ENCODE measurements at places on chromosomes 5 and 9.

- DNase-seq, result no peak
Observed at GRCh38 chr5:144103611-144104485, 66.6 kb downstream of the YIPF5 start.

DNA sequence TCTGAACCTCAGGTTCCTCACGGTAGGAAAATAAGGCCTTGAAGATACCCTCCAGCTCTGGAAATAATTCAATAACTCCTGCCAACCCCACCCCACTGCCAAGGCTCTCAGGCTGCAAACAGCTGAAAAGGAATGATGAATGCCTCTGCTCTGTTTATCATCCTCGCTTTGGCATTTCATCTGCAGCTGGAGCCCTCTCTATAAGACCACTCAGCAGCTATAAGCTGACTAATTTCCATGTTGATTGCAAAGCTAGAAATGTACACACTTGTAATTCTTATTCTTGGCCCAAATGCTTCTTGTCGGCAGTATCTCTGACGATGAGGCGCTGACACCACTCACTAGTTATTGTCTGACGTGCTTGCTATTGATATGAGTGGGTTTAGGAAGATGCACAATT lies 408.4 kb upstream of the NMUR2 start:
- DNase-seq, result no peak

- no peak for DNase-seq
Observed at GRCh38 chr5:446883-447263, 3.9 kb downstream of the EXOC3 start.

DNA sequence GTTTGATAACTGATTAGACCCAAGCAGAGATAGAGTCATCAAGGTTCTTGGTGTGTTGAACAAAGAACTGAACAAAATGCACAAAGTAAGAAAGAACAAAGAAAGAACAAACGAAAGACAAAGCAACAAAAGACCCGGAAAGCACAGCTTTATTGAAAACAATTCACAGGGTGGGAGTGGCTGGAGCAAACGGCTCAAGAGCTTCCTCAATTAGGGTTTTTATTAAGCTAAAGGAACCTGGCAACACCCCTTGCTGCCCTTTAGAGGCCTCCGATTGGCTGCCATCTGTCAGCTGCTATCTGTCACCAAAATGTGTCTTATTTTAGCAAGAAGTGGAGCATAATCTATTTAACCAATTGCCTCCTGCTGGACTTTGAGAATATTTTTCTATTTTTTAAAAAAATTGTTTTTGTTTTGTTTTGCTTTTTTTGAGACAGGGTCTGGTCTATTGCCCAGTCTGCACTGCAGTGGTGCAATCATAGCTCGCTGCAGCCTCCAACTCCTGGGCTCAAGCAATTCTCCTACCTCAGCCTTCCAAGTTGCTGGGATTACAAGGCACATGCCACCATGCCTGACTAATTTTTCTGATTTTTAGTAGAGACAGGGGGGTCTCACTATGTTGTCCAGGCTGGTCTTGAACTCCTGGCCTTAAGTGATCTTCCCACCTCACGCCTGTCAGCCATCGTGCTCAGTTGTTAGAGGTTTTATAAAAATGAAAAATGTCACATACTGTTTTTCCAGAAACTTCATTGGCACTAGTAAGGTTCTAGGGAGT lies 7.7 kb upstream of the ABO start:
- no peak for DNase-seq

DNA sequence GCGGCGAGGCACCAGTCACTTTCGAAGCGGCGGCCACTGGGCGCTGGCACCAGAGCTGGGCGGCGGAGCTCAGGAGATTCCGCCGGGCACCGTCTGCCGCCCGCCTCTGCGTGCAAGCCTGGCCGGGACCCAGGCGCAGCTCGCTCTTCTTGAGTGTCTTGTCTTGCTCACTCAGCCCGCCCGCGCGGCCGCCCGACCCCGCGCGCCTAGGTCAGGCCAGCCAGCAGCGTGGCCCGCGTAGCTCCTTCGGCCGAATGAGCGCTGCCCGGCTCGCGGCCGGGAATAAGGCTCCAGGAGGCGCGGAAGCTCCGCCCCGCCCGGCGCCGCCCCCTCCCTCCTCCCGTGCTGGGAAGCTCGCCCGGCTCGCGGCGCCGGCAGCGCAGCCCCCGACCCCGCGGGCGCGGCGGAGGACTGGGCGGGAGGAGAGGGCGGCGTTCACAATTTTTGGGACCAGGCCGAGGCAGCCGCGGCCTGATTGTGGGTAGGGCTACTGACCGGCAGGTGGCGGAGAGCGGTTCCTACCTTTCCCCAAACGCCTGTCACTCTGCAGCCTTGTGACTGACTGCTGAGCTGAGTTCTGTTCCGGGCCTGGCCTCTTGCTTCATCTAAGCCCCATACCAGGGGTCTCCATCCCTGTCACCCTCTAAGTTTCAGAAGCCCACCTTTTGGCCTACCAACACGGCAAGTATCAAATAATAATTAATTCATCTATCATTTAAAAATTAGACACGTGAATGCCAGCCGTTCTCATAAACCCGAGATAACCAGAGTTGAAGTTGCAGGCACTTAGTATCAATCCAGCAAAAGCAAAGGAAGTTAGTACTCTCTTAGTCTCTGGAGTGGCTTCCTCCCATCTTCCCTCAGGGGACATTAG lies at the start of gene HBEGF:
Gene HBEGF (minus strand): TSS at position 256 of the 874 bp plus-strand sequence. CDS start 275 bp downstream, outside the sequence.
- peak; percentile 46 for DNase-seq

GRCh38 chr9:116986015-116986414 lies 298.9 kb downstream of the TRIM32 start:
- no peak for DNase-seq

- DNase-seq, result no peak
Observed at GRCh38 chr5:3217114-3217513, 378.5 kb upstream of the IRX1 start.

- no peak for DNase-seq
Observed at GRCh38 chr9:69326261-69326660, 1.2 kb downstream of the ENTREP1 start.

GRCh38 chr5:52885614-52886013 lies 97.9 kb downstream of the ITGA1 start:
- DNase-seq, result no peak

DNA sequence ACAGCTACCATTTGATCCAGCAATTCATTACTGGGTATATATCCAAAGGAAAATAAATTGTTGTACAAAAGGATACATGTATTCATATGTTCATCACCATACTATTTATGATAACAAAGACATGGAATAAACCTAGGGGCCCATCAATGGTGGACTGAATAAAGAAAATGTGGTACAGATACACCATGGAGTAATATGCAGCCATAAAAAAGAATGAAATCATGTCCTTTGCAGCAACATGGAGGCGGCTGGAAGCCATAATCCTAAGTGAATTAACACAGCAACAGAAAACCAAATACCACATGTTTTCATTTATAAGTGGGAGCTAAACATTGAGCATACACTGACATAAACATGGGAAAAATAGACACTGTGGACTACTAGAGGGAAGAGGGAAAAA lies 37.1 kb downstream of the FNIP1 start:
- no peak for DNase-seq

DNA sequence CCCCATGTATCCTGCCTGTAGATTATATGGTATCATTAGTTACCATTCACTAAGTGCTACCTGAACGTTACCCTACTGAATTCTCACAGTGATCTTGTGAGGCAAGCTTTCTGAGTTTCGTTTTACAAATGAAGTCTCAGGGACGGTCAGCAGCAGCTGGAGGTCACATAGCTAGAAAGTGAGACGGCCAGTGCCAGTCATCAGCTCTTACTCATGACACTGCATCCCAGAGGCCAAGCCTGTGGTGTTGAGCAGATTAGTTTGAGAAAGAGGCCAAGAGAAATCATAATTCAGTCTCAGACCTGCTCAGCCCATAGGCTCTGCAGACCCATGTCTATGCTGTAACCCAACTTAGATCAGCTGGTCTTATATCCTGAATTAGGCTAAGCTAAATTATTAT lies 95.7 kb upstream of the EGFLAM start:
- DNase-seq, result no peak

DNA sequence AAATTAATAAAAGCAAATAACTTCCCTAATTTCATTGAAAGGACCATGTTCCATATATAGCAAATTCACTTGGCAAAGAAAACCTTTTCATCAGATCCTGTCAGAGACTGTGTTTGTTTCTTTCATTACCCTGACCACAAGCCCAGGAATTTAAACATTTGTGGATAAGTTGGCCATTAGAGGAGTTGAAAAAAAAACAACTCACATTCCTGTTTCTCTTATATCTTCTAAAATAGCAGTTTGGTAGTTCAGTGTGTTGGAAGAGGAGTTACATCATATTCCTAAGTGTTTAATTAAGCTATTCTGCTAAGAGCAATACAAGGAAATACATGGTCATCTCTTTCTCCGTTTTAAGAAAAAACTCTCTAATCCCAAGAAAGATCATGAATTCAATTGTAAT lies 505.6 kb downstream of the TLE1 start:
- no peak for DNase-seq

DNA sequence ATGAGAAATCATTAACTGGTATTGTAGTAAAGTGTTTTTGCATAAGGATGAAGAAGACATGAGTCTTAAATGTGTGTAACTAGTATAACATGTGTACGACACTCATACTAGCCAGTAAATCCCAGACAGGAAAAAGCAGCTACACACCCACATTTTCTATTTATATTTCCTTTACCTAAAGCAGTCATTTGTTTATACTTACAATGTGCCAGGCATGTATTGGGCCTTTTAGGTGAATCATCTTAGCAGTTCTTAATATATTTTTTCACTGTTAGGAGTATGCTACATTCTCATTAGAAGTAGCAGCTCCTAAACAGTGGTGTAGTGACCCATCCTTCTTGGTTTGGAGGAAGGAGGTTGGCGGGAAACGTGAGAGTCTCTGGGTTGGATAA lies 55.8 kb upstream of the TMC1 start:
- DNase-seq, result no peak

DNA sequence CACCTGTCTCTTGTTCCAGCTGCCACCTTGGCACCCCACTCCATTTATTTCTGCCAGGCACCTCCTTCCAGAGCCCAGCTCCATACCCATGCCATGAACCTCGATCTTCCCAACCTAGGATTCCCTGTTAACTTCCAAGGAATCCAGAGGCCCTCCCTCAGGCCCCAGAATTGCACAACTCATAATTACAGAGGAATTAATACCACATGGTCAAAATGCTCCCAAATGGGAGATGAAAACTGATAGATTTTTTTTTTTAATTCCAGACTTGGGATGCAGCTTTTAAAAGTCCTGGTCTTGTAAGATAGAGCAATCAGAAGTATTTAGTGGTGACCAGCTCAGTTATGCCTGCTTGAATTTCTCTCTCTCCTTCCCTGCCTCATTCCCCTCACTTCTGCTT lies 96.2 kb upstream of the CCDC112 start:
- DNase-seq, result no peak

DNA sequence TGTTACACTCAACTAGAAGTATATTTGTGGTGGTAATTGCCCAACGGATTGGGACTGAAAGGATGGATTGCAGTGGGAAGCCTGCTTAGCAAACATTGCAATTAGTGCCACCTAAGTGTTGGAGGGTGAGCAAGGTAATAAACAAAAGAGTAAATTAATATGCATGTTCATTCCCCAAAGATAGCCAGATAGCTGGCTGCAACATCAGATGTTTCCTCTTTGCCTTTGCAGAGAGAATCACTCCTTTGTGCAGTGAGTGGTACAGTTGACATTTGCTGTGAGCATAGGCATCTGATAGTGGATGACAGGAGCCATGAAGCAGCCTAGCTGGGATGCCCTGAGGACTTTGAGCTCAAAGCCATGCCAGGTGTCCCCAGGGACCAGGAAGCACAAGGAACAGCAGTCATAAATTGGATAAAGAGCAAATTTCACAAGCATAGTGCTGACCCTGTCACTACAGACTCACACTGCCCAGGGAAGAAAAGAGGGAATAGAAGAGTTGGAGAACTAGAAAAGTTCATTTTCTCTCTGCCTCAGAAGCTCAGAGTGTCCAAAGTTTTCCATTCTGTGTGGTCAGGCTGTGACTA lies 336.1 kb upstream of the SLC30A5 start:
- no peak for DNase-seq

GRCh38 chr9:129235931-129236331 lies 57.9 kb upstream of the IER5L start:
- no peak for DNase-seq

GRCh38 chr5:74186356-74187315 lies 453.9 kb downstream of the ENC1 start:
- no peak for DNase-seq

DNA sequence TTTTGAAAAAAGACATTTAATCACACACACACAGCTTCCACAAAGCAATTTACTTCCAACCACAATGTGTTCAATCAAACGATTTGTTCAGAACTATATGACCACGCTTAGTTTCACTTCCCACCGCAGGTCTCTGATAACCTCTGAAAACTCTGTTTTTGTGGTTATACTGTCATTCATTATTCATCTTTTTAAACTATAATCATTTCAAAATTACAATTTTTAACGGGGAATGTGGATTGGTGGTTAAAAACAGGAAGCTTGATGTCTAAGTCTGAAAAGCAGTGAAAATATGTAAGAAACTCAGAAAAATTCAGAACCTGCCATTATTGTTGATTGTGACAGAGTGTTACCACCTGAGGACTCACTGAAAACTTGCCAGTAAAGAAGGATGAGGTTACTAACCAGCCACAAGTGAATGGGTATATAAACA lies 12.7 kb upstream of the TMEM174 start:
- DNase-seq, result no peak

GRCh38 chr5:132103969-132104391 lies 30.4 kb downstream of the CSF2 start:
- no peak for DNase-seq

GRCh38 chr5:7991125-7991821 lies 122.3 kb downstream of the MTRR start:
- DNase-seq, result no peak

DNA sequence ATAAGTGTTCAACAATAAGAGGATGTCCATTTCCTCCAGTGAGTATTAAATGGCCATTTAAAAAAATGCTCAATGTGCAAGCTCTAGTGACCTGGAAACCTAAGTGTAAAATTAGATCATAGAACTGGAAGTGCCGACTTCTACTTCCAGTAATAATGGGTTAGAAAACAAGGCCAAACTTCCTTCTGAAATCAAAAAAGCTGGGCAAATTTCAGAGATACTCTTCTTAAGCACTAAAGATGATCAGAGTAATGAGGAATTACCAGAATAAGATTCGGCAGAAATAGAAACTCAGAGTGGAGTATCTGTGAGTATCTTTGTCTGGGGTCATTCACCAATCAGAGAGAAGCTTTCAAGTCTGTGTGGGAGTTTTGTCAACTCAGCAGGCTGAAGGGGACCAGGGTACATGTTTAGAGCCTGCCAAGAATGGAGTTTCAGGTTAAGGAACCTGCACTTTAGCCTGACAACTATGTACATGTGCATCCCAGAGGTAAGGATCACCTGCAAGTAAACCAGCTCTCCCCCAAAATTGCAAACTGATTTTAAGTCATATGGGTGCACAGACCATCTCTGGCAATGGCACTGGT lies 17.1 kb downstream of the FCN2 start:
- no peak for DNase-seq

GRCh38 chr9:124125651-124125977 lies 114.0 kb downstream of the LHX2 start:
- DNase-seq, result no peak

GRCh38 chr5:128506643-128507042 lies 31.4 kb downstream of the FBN2 start:
- DNase-seq, result no peak

- DNase-seq, result no peak
Observed at GRCh38 chr9:73423891-73424290, 272.2 kb downstream of the ANXA1 start.

- no peak for DNase-seq
Observed at GRCh38 chr5:125109293-125109692, 362.9 kb upstream of the ZNF608 start.

Data from Panc1 (cell line).